ENCODE measurements at places on chromosomes 6 and 20.

DNA sequence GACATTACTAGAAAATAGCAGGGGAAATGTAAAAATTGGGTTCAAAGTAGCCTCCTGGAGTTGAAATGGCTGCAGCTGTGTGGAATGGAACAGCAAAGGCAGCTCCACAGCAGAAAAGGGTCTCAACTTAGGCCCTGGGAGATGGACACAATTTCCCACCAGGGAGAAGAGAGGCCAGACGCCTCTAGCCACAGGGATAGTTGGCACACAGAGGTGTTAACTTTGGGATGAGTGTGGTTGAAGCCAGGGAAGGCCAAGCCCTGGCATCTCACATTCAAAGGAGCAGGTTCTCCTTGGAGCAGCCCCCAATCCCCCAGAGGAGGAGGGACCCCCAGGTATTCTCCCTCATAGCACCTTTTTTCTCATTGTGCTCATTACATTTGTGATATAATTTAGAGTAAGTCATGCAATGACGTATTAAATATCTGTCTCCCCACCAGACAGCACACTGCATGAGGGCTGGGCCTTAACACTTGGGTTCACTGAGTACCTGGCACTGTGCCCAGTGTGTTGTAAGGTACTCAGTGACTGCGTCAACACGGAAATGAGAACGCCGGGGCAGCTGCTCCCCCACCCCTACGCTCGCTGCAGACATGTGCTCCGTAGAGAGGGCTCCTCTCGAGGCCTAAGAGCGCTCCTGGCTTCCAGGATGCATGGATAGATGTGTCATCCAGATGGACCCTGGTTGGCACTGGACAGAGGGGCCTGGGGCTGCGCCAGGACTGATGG, 76.0 kb upstream of the CD93 start:
- DNase-seq: no peak

DNA sequence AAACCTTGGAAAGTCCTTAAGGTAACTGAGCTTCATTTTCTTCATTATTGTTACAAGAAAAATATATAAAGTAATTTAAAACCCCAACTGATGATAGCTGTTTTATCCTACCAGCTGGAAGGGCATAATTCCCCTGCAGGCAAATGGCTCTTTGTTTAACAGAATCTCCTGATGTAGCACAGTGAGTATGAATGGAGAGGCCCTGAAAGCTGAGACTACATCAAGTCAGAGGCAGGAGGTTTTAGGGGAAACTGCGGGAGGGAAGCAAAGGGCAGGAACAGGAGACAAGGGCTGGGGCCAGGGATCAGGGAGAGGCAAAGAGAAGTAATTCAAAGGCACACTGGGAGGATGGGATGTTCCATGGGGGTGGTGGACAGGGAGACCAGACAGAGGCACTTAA, 119.0 kb upstream of the LRFN2 start:
- no peak for DNase-seq

GRCh38 chr6:36724514-36725390, 27.1 kb downstream of the RAB44 start:
- DNase-seq: peak; percentile 27

DNA sequence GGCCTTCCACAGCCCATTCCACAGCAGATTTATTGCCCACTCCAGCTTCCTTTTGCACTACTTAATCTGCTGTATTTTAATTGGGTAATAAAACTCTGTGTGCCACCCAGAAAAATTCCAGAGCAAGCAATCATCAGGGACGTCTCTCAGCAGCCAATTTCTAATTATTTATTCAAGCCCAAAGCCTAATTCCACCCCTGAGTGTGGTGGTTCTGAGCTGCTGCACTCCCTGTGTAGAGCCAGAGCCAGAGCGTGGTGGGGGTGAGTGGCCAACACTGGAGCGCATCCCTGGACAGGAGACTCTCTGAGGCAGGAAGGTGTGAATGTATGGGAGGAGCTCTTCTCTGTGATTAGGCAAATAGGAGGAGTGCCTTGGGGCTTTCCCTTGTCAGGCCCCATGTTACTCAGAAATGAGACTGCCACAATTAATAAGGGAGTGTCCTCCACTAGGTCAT, 66.1 kb downstream of the CD24 start:
- DNase-seq: no peak

- DNase-seq: no peak
Observed at GRCh38 chr6:159092631-159093030, 47.8 kb upstream of the TAGAP start.

GRCh38 chr20:47276851-47277534, 79.5 kb downstream of the ZMYND8 start:
- no peak for DNase-seq

Data from HFF-Myc (cell line).